CD4-positive, alpha-beta T cell treated with Interleukin-15 for 1 hour (primary cell): ENCODE measurements at places on chromosomes 1 and 21.

DNA sequence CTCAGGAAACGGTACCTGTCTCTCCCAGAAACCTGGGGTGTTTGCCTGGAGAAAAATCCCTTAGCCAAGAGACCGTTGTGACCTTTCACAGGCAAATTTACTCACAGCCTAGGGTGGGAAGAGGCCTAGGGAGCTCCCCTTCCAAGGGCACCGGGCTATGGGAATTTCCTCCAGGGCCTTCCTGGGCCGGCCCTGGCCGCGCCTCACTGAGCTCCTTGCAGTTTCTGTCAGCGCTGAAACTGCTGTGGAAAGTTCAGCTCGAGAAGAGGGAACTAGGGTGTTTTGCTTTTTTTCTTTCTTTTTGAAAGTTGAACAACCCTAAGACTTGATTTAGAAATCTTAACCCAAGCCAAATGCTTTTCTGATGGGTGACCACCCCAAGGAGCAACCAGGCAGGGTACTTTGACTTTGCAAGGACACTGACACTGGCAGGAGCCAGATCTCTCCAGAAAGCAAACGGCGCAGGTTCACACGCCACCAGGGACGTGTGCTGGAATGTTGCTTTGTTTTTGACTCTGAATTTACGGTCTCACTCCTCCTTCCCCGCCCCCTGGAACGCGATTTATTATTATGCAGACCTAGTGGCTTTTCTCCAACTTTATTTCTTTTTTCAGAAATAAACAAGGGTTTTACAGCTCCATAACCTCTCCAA is 229.6 kb upstream of the JUN start:
- DNase-seq, result no peak

GRCh38 chr1:185627761-185628501 is 106.3 kb upstream of the HMCN1 start:
- DNase-seq, result no peak

DNA sequence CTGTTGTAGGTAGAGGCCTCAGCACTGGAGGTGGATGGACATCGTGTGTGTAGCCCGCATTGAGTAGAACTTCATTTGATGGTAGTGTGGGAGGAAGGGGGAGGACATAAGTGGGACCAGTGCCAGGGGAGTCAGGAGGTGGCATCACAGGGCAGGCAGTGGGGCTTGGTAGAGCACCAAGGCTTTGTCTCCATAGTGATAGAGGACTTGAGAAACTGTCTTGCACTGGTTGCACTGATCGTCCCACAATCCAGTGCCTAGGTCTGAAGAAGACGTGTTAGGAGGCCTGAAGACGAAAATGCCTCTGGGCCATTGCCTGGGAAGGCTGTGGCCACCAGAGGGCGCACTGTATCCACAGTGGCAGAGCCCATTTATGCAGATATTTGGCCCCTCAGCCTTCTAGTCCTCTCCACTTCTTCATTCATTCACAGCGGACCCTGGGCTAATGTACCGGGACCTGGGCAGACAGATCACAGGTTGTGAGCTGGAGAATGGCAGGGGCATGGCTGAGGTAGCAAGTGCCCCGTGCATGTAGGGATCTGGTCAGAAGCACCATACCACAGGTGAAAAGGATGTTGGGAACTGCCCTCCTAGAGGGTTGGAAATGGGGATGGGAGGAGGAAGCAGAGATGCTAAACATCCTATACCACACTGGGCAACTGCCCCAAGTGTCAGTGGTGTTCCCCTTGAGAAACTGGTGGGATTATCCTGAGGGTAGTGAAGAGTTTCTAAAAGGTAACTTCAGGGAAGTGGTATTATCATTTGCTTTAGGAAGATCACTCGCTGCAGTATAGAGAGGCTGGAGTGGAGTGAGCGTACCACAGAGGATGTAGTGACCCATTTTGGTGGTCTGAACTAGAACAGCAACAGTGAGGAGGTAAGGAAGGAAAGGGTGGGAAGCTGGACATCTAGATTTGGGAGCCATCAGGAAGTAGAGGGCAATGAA is 95.3 kb downstream of the PIK3R3 start:
- peak; percentile 77 for DNase-seq

DNA sequence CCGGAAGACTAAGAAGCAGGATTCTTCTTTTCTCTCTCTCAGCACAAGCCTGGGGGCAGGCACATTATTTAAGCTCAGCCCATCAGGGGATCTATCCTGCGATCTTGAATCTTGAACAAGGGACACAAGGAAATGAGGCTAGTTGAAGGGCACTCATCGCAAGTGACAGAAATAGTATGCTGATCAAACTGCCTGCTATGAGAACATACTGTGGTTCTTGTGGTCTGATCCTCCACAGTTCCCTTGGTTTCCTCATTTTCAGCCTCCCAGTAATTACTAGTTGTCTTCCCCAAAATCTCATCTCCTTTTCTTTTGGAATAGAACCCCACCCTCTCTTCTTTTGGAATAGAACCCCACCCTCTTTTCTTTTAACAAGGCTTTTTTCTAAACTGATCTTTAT is 6.5 kb downstream of the ANKRD45 start:
- no peak for DNase-seq

DNA sequence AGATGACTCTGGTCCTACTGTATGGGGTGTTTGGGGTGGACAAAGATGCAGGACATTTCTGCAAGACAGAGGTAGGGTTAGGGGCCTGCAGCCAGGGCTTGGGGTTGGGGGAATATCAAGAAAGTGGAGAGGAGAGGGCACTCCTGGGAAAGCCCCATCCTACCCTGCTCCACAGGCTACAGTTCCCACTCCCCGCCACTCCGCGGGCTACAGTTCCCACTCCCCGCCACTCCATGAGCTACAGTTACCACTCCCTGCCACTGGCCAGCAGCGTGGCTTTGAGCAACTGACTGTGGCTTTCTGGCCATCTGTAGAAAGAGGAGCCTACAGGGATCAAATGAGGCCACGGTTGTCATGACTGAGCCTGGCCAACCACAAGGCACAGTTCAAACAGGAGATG is 93.8 kb upstream of the GRIK3 start:
- DNase-seq, result no peak
